Ecto neural progenitor cell (in vitro differentiated cells): ENCODE measurements at places on chromosomes 4 and X.

DNA sequence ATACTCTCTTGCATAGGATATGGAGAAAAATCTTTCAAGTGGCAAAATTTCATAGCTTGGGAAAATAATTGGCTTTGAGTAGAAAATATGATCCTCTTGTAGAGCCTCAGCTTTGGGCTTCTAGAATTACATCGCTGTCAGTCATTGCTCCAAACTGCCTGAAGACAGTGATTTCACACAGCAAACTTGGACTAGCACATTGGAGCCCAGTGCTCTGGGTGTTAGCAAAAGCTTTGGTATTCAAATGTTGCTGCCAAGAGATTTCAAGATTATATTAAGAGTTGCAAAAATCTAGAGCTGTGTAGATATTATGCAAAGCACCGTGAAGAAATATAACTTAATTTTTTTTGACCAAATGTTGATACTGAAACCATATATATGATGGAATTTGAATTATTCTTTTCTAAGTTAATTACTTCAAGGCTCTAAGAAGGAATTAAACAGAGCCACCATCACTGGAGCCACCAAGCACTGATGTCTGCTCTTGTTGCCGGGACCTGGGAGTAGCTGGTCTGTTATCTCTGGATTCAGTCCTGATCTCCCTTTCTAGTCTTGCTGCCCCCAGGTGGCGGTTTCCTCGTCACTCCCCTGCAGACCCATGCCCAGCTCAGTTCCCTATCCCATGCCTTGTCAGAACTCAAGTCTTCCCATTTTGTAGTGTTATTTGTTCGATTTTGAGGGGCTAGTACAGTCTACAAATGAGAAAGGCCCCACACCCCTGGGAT is 260.7 kb upstream of the SFRP2 start:
- DNase-seq, result peak; percentile 50

DNA sequence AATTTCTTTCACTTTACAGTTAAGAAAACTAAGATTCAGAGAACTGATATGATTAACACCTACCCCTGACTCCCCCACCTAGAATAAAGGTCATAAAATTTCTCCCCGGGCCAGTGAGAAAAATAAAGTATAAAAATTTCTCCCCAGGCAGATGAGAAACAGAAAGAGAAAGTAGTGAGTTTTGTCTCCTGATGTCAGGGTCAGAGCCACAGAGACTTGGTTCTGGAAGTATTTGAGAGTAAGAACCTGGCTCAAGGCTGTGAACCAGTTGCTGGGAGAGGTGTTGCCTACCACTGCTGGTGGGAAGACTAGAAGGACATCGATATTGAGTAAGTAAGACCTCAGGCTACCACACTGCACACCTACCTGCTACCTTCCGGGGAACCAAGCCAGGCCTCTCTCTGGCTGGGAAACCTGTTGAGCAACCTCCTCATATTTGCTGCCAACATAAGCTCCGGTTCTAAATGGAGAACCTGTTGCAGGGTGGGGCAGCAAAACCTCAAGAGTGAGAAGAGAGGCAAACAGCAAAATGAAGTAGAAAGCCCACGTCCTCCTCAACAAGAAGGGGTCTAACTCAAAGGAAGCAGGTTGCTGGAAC is 104.2 kb upstream of the PUDP start:
- DNase-seq, result no peak

DNA sequence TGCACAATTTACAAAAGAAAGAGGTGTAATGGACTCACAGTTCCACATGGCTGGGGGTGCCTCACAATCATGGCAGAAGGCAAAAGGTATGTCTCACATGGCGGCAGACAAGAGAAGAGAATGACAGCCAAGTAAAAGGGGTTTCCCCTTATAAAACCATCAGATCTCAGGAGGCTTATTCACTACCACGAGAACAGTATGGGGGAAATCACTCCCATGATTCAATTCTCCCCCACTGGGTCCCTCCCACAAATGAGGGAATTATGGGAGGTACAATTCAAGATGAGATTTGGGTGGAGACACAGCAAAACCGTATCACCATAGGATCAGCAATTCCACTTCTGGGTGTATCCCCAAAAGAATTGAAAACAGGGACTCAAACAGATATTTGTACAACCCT is 97.5 kb upstream of the STX18 start:
- no peak for DNase-seq

DNA sequence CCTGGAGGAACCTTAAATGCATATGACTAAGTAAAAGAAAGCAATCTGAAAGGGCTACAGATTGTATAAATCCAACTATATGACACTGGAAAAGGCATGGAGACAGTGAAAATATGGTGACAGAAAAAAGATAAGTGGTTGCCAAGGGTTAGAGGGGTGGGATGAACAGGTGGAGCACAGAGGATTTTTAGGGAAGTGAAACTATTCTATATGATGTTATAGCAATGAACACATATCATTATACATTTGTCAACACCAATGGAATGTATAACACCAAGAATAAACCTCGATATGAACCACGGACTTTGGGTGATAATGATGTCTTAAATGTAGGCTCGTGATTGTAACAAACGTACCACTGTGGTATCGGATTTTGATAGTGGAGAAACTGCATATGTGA is 40.7 kb downstream of the NPY5R start:
- DNase-seq, result no peak

DNA sequence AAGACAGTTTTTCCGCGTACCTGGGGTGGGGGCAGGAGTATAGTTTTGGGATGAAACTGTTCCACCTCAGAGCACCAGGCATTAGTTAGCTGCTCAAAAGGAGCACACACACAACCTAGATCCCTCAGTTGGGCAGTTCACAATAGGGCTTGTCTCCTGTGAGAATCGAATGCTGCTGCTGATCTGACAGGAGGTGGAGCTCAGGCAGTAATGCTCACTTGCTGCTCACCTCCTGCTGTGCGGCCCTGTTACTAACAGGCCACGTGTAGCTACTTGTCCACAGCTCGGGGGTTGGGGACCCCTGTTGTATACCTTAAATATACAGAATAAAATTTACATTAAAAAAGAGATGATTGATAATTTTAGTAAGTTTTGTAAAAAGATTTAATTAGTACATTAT is 191.5 kb downstream of the SLC7A11 start:
- peak; percentile 62 for DNase-seq

DNA sequence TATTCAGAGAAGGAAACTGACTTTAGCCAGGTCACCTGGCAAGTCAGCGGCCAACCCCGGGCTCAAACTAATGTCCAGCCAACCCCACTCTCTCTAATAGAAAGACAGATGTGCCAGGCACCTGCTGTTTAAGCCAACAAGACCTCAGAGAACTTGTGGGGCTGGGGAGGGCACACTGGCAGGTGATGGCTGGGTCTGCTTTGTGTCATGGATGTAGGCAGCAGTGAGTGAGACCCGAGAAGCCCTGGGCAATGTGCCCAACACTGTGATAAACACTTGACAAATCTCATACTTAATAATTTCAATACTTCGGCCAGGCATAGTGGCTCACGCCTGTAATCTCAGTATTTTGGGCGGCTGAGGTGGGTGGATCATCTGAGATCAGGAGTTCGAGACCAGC is 9.0 kb upstream of the CD99L2 start:
- DNase-seq, result no peak
